Neural crest cell (in vitro differentiated cells): ENCODE measurements at places on chromosomes 12 and 14. TPM values are rescaled to one million over a fixed set of nuclear protein-coding genes. Genes with fewer than 3 reads are reported as not detected.
A peak's percentile ranks its signal among the peaks of the same experiment; 100 is the strongest.

DNA sequence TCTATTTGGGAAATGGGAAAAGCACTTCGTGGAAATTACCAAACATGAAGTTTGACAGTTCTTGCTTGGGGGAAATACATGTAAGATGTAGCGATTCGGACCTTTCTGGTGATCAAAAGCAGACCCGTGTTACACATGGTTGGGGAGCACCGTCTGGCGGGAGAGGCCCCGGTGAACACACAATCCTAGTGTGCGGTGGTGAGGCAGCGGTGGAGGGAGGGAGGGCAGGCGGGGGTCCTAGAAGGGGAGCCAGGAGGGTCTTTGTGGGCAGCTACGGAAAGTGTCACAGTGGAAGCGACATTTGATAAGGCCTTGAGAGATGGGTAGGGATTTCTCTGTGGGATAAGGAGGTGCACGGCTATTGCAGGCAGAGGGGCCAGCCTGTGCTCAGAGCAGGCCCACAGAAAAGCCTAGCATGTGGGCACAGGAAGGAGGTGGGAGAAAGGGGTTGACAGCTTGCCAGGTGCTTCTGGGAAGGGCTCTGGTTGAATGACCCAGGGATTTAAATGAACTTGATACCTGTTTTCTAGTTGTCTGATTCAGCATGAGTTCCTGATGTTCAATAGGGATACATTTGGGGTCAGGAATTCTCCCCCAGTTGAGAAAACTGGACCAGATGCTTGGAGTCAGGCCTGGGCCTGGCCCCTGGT, 7.2 kb downstream of the MVK start:
- peaks cover 9% of the 10 kb centered on the region for H3K4me1 ChIP-seq
- H3K27ac ChIP-seq: peak overlapping the region; percentile 57
- H3K27me3 ChIP-seq: no peaks in the 10 kb centered on the region
- DNase-seq: no peak

DNA sequence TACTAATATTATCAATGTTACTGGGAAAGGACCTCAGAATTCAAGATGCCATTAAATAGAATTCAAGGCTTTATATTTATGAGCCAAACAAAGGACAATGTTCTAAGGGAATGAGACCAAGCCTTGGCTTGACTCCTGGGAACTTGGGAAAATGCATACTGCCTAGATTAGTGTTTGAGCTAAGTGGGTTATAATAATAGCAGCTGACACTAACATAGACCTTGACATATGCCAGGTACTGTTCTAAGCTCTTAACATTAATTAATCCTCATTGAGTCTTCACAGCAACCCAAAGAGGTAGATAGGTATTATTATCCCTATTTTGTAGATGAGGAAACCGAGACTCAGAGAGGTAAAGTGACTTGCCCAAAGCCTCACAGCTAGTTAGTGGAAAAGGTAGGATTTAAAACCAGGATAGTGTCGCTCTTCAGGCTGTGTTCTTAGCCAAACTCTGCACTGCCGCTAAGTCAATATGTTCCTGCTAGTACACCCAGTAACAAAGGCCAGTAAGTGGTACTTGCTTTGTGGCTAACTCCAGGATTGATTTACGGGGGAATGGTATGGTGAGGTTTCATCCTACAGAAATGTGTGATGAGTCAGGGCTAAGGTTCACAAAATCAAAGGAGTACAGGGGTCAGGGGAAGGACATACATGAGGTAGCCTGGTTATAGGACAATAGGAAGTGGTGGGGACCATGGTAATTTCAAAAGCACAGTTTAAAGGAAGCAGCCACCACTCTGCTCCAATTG, 35.8 kb upstream of the PRKAB1 start:
- H3K4me1 ChIP-seq: no peaks in the 10 kb centered on the region
- peaks cover 53% of the 10 kb centered on the region for H3K27me3 ChIP-seq
- H3K36me3 ChIP-seq: no peaks in the 10 kb centered on the region
- H3K4me3 ChIP-seq: no peak overlapping the region

GNB3 gene
- 21.2 and 22.2 TPM in 2 replicates for total RNA-seq

MLXIP gene
- 39.8 and 44.5 TPM in 2 replicates for total RNA-seq

CD163L1 gene
- 1.2 and 1.6 TPM in 2 replicates for total RNA-seq

CLEC4E gene
- total RNA-seq: not detected in 2 replicates
